ENCODE measurements at places on chromosomes 7 and 10.

GRCh38 chr7:124915242-124915641 is 14.4 kb downstream of the POT1 start:
- DNase-seq: no peak

DNA sequence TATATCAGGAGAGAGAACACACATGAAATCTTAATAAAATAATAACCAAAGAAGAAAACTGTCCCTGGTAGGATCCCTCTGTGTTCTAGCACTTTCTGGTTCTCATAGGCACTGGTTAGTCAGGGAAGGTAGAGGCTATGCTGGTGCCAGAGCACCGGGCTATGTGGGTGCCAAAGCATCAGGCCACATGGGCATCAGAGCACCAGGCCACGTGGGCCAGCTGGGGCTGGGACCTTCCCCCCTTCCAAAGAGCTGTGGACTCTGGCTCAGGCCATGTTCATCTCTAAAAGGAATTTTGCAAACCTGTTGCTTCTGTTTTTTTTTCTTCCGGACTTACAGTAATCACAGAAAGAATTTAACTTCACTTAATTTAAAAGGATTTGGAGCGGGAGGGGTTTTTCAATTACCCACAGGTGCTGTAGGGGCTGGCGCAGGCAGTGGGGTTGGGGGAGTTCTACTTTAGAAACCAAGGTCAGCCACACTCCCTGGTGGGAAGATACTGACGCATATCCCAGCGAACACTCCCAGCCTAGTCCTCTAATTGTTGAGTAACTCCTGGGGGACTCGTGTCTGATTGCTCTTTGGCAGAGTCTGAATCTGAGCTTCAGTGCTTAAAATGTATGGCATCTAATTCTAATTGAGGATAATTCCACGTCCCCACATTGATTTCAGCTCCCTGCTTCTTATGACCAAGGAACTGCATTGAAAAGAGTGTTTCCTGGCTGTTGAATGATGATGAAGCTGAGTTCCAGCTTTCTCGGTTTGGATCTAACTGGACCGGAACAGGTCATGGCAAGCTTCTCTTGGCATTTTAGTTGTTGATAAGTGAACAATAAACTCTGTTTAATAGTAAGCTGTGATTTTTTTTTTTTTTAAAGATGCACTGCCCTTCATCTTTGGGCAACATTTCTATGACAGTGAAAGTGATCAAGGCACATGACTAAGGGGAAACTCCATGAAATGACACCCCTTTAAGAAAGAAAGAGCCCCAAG is 110.7 kb upstream of the FZD8 start:
- DNase-seq: no peak

DNA sequence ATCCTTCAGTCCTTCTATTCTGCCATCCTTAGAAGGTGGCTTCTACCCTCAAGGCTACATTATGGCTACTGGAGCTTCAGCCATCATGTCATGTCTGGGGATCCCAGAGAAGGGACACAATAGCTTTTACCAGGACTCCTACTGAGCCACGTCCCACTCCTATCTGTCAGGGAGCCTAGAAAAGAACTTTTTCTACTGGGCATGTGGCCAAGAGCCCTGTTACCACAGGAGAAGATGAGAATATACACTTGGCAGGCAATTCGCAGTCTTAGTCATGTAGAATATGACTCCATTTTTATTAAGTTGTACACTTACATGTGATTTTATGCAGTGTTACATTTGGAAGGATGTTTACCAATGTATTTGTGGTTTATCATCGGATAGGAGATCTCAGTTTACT is 64.6 kb upstream of the KCNMA1 start:
- DNase-seq: no peak

DNA sequence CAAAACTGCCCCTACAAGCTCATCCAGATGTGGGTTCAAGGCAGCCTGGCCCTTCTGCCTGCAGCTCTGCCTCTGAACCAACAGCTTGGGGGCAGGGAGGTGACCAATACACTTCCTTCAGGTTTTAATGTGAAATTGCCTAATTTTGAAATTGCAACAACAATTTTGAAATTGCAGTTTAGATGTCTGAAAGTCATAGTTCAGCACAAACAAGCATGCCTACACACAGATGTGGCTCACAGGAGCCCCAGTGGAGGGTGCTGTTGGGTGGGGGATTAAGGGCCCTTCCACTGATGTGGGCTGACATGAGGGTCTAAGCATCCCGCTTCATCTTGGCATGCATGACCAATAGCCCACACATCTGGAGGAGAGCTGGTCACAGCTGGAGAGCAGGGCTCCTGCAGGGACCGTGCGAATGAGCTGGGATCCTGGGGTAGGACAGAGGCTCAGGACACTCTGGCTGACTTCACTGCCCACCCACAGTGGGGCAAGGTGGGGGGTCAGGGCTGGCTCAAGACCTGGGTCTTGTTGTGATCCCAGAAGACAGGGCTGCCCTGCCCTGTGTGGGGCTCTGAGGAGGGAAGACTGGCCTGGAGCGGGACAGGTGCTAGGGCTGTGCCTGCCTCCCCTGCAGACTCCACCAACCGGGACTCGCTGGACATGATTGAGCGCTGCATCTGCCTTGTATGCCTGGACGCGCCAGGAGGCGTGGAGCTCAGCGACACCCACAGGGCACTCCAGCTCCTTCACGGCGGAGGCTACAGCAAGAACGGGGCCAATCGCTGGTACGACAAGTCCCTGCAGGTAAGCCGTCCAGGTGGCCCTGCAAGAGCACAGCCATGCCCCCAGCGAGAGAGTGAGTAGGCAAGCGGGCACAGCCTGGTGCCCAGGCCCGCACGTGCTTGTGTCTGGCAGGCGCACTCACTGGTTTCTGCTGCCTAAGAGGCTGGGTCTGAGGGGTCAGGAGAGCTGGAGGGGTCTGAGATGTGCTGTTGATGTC is 32.3 kb downstream of the CHAT start:
- no peak for DNase-seq

DNA sequence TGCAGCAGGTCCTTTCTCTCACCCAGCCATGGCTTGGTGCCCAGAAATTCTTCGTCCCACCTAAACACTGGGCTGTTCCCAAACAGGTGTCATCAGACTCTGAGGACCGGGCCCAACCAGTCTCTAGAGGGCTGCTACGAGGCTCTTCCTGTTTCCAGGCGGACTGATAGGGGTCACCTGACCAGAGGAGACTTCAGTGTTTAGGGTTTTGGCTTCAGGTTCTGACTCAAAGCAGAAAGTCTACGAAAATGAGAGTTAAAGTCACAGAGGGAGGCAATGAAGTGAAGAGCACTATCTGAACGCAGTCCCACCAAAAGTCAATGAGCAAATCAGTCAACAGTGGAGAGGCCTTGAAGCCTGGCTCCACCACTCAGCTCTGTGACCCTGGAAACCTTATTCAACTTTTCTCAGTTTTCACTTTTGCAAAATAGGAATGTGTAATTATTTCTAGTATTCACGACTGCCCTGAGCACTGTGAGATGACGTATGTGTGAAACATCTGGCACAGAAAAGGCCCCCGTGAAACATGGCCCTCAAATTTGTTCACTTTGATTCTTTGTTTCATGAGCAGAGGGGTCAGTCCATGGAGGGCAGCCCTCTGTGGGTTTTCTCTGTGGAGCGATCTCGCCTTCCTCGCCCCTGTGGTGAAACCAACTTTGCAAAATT is 189.9 kb upstream of the PDE1C start:
- DNase-seq: no peak

All from stimulated activated CD4-positive, alpha-beta T cell treated with anti-CD3 and anti-CD28 coated beads, Interleukin-15, amount 100 ng/mL, for 24 hours (primary cell).